B cell (primary cell): ENCODE measurements at places on chromosomes 2 and 18. TPM values are rescaled to one million over a fixed set of nuclear protein-coding genes. Genes with fewer than 3 reads are reported as not detected.

The DCDC2C gene
- not detected in 2 replicates for polyA plus RNA-seq

The MARCO gene
- polyA plus RNA-seq: 0.04 TPM in 1 of 2 replicates, not detected in the other

DNA sequence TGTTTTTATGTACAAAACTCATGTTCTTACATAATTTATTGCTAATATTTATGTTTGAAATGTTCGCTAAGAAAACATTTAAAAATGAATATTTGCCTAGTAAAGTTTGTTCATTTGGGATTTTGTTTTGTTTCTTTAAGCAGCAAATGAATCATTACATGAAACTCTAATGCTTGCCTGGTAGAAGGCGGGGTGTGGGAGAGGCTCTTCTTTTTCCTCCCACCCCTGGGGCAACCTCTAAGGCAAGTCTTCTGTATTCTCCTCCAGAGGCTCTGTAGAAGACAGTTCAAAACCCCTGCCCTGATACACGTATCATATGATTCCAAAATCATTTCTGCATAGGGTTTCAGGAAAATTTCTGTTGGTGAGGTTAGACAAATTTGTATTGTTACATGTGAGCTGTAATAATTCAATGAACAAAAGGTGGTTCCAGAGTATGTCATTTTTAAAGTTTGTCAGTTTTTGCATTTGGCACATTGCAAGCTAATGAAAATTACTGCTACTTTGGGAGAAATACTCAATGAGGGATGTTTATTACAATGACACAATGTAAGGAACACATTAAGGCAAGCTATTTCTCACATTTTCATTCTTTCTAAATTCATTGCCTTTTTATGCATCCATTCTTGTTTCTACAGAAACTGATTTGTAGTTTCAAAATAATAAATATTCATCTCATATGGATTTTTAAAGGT, 302.3 kb upstream of the UBE2E3 start:
- no peak for DNase-seq

GRCh38 chr2:20953146-20953824, 90.6 kb downstream of the APOB start:
- DNase-seq: no peak

GRCh38 chr2:199100326-199101110, 357.2 kb downstream of the SATB2 start:
- DNase-seq: no peak

- no peak for DNase-seq
Observed at GRCh38 chr2:217826520-217826919, 176.3 kb downstream of the TNS1 start.
